ENCODE measurements at places on chromosomes 2 and 18.

GRCh38 chr18:45361125-45361851, 254.0 kb upstream of the SLC14A2 start:
- DNase-seq = no peak

DNA sequence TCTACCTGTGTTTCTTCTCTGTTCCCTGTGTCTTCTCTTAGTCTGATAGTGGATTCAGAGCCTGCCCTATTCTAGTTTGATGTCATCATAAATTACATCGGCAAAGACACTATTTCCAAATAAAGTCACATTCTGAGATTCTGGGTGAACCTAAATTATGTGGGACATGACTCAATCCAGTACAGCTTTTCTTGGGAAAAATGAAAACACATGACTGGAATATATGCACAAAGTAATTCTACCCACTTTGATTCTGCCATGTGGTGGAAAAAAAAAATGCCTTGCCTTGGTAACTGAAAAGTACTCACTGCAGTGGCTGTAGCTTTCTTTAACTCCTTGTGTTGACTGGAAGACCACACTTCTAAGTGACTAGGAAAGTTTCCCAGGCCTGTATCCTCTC, 73.7 kb downstream of the LRATD1 start:
- DNase-seq = no peak

- no peak for DNase-seq
These were observed 38.7 kb upstream of the DDX18 start for GRCh38 chr2:117775703-117776219.

DNA sequence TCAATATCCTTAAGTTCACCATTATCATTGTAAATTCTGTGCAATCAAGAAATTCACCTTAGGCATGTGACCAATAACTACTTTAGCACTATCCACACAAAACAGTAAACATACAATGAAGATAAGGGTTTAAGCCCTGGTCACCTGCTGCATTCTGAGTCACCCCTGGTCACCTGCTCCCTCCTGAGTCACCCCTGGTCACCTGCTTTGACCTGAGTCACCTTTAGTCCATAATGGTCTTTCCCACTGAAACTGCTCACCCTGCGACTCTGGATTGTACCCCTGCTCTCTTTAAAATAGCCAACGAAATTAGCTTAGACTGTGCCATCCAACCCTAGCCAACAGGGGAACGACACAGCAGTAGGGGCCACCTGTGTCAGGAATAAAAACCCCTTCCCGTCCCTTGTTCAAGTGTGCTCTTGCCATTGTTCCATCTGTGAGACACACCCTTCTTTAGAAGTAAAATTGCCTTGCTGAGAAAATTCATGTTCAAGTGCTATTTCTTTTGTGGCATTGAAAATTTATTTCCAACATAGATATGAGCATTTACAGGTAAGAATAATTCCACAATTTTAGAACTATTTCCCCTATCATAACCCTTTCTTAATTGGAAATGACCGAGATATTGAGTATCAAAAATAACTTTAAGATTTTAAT, 902.8 kb downstream of the DSC3 start:
- no peak for DNase-seq

DNA sequence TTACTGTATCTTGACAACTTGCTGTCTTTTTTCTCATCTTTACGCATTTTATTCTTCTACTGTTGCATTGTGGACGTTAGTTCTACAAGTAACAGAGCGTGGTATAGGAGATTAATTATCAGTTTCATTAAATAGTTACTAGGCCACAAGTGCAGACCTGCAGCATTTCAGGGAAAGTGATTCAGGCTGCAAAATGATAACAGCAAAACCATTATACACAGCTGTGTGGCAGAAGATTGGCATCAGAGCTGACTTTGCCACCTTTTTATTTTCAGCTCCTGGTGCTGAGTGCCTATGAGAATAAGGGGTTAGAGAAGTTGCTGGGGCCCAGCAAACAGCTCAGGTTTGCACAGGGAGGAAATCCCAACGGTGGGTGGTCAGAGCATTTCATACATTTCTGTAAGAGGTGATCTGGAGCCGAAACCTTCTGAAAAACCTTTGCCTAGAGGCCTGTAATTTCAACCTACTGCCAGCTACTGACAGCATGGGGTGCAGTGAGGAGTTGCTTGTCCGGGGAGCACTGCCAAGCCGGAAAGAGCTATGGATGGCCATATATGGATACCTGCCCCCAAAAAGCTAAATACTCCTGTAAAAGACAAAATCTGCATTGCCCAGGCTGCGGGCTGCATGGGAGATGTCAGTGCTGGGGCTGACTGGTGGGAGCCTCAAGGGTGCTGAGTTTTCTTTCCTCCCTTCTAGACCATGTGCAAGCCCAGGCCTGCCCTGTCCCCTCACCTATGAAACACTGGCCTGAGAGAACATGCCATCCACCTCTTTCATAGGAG, 2.7 kb upstream of the CCBE1 start:
- no peak for DNase-seq

DNA sequence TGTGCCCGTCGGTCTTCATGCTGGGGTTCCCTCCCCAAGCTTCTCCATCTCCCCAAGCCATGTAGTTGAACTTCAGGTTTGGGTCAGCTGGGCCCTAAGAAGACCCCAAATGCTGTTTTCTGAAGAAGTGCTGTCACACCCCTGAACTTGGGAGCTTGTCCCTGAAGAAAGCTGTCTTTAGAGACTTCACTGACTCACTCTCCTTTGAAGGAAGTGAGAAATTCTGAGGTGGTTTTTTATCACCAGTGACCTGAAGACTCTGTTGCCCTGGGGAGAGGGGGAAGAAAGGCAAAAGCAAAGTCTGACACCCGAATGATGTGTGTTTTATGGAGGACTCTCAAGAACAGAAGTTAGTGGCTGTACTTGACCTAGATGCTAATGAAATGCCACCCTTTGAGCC, 83.6 kb upstream of the BCL2L11 start:
- no peak for DNase-seq

- no peak for DNase-seq
These were observed 390.0 kb downstream of the MEIS1 start for GRCh38 chr2:66824926-66825325.

- DNase-seq = no peak
These were observed 152.5 kb upstream of the RASGRP3 start for GRCh38 chr2:33323957-33324356.

DNA sequence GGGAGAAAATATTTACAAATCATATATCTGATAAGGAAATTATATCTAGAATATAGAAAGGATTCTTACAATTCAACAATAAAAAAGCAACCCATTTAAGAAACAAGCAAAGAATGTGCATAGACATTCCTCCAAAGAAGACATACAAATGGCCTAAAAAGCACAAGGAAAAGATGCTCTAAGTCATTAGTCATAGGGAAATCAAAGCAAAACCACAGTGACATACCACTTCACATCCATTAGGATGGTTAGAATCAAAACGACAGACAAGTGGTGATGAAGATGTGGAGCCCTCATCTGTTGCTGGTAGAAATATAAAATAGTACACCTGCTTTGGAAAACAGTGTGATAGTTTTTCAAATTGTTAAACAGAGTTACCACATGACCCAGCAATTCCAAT, 48.2 kb downstream of the MAPRE2 start:
- DNase-seq = no peak

DNA sequence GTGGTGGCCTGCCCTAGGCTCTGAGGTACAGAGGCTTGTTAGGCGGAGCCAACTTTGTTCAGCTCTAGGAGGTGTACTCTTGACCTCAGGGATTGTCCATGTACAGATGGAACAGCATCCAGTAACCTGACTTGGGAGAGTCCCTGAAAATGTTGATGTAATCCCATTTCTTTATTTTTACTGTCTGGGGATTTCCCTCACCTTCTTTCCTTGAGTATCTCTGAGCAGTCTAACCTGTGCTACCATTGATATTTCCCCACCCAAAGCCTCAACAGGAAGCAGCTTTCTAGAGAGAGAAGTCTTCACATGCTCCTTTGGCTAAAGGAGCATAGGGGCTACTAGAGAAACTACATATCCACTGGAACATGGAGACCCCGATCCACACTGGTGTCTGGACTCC, 10.4 kb downstream of the IL36A start:
- DNase-seq = no peak

GRCh38 chr2:202911203-202911511, 316 bp downstream of the WDR12 start:
- no peak for DNase-seq

GRCh38 chr18:21064347-21064746, 47.3 kb downstream of the ROCK1 start:
- no peak for DNase-seq

DNA sequence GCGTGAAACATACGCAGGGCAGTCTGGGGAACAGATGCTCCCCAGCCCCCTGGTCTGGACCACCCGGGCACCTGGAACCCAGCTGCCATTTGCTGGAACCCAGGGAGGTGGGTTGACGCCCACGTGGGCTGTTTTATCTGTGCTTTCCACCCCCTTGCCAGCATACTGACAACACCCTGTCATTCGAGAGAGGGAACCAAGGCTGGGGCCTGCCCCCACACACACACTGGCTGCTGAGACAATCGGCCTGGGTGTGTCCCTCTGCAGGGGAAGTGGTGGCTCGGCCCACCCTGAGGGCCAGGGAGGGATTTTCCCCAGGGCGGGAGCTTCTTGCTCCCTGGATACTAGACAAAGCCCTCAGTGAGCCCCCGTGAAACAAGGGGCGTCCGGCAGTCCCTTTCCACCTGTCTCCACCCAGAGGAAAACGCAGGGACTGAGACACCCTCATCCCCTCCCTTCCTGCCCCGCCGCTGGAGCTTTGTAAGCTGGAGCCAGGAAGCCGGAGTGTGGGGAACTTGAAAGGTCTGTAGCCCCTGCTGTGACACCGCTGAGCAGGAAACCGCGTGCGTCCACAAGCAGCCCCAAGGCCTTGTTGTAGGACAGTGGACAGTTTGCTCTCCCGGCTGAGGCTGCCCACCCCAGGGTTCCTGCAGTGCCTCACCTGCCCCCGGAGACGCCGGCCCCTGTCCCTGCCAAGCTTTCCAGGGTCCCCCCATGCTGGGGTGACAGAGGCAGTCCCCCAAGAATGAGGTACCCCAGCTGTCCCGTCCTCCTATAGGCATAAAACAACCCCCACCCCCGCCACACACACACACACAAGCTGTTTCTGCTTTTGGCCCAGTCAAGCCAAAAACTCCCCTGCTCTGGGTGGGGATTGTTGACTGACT, 14.1 kb upstream of the KLF11 start:
- peak; percentile 56 for DNase-seq

GRCh38 chr2:130391872-130392670, 36.2 kb downstream of the PTPN18 start:
- DNase-seq = no peak

DNA sequence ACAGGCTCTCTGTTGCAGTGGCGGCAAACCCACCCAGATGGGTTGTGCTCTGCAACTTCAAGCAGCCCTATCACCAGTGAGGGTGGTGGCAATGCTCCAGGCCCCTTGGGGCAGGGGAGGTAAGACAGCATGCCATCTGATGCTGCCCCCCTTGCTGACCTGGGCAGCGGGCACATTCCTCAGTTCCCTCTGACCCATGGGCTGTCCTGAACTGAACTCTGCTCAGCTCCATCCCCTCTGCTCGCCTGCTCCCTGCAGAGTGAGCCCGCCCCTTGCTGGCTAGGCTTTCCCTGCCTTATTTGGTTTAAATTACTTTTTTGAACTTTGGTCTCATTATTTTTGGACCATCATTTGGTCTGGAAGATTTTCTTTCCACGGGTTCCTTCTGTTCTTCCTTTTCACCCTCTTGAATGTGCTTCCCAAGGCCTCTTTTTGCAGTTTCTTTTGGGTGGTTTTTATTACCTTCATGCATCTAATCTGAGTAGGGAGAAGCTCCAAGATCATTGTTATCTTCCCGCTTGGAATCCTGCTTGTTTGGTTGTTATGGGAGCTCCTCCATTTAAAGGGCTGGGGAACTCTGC, 565.4 kb downstream of the TNS1 start:
- DNase-seq = no peak

GRCh38 chr2:11364565-11364887, 20.1 kb upstream of the ROCK2 start:
- no peak for DNase-seq

GRCh38 chr2:8488001-8488738, 193.7 kb upstream of the ID2 start:
- peak; percentile 75 for DNase-seq

DNA sequence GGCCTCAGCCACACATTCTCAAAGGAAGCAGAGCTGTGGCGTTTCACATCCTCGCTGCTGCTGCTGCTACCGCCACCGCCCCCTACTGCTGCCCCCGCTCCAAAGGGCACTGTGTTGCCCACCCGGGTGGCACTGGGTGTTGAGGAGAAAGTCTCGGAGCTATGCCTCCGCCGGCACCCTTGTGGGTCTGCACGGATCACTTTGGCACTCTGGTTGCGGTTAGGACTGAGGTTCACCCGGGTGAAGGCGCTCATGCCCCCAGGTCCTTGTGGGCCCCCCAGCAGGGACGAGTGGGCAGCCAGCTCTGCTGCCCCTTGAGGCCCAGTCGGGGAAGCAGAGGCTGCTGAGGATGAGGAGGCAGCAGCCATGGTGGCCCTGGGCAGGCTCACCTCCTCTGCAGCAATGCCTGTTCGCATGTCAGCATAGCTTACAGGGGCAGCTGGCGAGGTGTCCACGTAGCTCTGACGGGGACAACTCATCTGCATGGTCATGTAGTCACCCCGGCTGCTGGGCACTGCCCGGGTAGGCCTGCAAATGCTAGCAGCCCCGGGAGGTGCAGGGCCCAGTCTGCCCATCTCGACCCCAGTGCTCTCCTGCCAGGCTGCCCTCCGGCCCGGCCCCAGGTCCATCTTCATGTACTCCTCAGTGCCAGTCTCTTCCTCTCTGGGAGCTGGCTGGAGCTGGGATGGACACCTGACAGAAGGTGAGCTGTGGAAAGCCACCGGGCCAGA, 4.2 kb downstream of the IRS1 start:
- DNase-seq = no peak

DNA sequence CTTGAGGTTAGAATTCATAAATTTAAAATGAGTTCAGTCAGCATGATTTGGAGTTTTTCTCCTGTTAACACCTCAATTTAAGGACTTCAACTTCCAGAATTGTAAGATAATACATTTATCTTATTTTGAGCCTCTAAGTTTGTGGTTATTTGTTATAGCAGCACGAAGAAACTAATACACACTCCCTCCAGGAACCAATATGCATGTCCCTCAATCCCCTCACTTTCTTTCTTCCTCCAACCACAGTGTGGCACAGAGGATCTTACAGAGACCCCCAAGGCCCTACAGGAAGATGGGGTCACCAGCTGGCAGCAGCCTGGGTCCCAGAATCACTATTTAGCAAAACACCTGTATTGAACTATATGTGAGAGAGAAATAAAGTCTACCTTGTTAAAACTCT, 242.0 kb downstream of the RAD51AP2 start:
- DNase-seq = no peak

GRCh38 chr2:227592694-227593387, 5.9 kb upstream of the SCYGR2 start:
- no peak for DNase-seq

DNA sequence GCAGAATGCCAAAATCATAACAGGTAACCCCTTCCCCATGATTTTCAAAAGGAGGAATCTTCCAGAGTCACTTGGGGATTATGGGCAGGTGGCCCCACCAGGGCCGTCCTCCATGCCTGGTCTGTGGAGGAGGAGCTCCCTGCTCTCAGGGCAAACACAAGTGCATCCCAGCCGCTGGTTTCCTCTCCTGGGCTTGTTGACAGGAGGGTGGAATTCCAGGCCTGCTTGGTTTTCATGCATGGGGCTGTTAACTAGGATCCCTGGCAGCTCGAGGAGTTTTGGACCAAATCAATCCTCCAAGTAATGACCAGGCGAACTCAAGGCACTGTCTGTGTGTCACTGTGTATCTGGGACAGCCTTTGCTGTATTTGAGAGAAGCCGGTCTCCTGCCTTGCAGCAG, 45.3 kb downstream of the FOSL2 start:
- DNase-seq = no peak

GRCh38 chr2:70035344-70035844, 51.9 kb upstream of the PCBP1 start:
- no peak for DNase-seq

GRCh38 chr2:11102466-11102865, 52.8 kb upstream of the SLC66A3 start:
- no peak for DNase-seq
